ENCODE measurements at places on chromosomes 2 and 18.

DNA sequence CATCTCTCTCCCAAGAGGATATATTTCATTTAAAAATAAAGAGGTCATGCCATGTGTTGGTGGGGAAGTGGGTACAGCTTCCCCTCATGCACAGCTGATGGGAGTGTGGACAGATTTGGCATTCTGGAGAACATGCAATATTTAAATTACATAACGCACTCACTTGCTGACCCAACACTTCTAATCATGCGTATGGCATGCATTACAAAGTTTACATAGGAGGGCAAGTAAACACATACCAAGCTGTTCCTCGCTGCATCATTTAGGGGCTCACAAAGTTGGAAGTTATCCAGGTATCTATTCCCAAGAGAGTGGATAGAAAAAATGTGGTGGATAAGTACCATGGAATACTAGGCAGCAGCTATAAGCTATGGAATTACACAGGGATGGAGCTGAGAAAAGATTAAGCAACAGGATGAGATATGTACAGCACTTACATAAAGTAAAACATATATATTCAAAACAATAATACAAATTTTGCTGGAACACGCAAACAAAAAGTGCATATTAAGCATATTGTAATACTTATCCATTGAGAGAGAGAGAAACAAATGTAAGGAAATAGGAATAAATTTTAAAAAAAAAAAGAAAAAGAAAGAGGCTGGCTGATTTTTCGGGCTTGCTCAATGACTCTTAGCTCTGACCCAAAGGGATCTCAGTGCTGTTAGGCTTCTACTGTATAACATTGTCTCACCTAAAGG, 11.0 kb downstream of the CYP1B1 start:
- DNase-seq: no peak

- DNase-seq: no peak
Observed at GRCh38 chr18:54209471-54210180, 14.8 kb downstream of the MBD2 start.

DNA sequence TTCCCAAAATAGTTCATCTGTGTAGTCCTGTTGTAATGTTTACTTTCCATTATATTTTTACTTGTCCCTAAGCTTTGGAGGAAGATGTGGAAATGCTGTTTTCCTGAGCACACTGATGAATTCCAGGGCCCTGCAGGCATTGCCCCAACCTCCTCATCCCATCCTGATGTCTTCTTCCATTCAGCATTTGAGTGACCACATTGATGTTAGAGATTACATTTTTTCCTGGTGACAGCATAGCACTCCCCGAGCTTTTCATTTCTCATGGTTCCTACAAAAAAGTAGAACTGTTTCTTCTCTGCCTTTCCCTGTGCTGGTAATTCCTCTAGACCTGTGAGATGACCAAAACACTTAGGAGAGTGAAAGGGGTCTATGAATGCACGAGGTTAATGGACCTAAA, 4.8 kb downstream of the IL36A start:
- no peak for DNase-seq

- DNase-seq: no peak
Observed at GRCh38 chr2:46136953-46137352, 160.3 kb upstream of the EPAS1 start.

- no peak for DNase-seq
Observed at GRCh38 chr2:45889620-45890370, 238.3 kb downstream of the PRKCE start.

GRCh38 chr18:23067236-23067635, 68.0 kb upstream of the CABLES1 start:
- DNase-seq: no peak

DNA sequence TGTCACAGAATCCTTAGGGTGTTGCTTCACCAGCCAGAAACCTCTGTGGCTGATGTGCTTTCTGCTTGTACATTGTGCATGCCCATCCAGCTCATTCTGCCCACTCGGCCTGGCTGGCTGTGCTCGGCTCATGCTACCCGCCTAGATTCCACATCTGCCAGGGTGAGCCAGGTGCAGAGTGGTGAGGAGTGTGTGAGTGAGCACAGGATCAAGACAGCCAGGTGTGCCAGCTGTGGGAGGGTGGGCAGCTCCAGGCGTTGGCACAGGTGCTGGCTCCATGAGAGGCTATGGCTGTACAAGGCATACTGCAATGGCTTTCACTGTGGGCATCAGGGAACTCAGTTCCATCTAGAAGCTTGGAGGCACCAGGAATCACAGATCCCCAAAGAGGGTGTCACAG, 1321.8 kb upstream of the CRIM1 start:
- DNase-seq: no peak

DNA sequence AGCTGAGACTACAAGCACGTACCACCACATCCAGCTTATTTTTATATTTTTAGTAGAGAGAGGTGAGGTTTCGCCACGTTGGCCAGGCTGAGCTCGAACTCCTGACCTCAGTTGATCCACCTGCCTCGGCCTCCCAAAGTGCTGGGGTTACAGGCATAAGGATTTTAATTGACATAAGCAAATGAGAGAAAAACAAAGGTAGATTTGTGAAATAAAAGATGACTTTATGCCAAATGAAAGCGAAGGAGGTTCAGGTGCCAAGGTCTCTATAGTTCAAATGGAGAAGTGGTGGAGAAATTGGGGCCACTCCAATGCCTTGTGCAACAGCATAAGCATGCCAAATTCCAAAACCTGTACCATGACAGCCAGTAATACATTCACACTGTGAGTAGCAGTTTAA, 180.6 kb downstream of the MREG start:
- no peak for DNase-seq

GRCh38 chr2:138059487-138060300, 95.4 kb downstream of the HNMT start:
- DNase-seq: no peak

- no peak for DNase-seq
Observed at GRCh38 chr2:34365932-34366331, 766.8 kb upstream of the FAM98A start.
